Activated T-helper 2 cell treated with anti-CD3 and anti-CD28 coated beads, Interferon-gamma antibody, Interleukin-2, Interleukin-4, amounts not matched to agents 10 μg/mL and 5 μg/mL and 100 μg/mL, durations not matched to agents 14 hours and 24 hours and 36 hours (primary cell): ENCODE measurements at places on chromosomes 5 and 9.

DNA sequence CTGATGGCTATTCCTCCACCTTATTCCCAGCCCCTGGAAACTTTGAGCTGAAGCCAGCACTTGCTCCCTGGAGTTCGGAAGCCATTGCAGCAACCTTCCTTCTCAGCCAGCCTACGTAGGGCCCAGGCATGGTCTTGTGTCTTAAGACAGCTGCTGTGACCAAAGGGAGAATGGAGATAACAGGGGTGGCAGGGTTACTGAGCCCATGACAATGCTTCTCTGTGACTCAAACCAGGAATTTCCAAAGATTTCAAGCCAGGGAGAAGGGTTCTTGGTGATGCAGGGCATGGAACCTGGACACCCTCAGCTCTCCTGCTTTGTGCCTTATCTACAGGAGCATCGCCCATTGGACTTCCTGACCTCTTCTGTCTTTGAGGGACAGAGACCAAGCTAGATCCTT, 12.2 kb downstream of the SLC31A2 start:
- no peak overlapping the region for H3K4me3 ChIP-seq
- H3K27me3 ChIP-seq: no peaks in the 10 kb centered on the region
- H3K36me3 ChIP-seq: peaks cover 57% of the 10 kb centered on the region

DNA sequence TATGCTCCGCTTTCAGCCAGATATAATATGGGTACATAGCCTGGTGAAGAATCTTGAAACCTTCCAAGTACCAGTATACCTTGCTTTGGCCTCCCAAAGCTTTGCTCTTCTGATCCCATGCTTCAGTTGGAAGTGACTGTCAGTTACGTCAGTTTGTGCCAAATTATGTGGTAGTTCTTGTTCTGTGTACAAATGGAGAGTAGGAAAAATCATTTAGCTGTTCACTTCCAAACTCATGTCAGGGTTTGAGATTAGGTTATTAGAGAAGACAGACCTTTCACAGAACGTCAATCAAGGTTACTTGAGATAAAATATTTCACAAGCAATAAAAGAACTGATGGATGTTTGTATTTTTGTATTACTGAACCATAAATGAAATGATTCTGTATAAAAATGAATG, 117.2 kb downstream of the NDUFS4 start:
- H3K36me3 ChIP-seq: peaks cover 10% of the 10 kb centered on the region
- H3K27me3 ChIP-seq: no peaks in the 10 kb centered on the region
- H3K27ac ChIP-seq: no peak overlapping the region
- H3K4me1 ChIP-seq: no peaks in the 10 kb centered on the region
- no peak overlapping the region for H3K4me3 ChIP-seq

DNA sequence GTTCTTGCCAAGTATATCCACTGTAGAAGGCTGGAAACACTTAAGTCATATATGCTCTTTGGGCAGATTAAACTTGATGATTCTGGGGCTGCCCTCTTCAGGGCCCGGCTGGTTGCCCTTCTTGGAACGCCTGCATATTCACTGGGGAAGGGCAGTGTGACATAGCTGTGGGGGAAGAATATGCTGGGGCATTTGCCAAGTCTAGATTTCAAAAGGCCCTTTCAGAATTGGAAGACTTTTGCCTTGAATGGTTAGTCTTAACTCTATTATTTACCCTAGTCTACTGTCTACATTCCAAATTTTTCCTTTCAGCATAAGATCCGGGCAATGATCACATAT, 161.2 kb upstream of the PITX1 start:
- H3K27ac ChIP-seq: no peak overlapping the region
- no peaks in the 10 kb centered on the region for H3K4me1 ChIP-seq
- no peaks in the 10 kb centered on the region for H3K36me3 ChIP-seq
- peaks cover 63% of the 10 kb centered on the region for H3K27me3 ChIP-seq
- H3K4me3 ChIP-seq: no peak overlapping the region

GRCh38 chr9:134039386-134040175, 14.3 kb downstream of the BRD3OS start:
- H3K4me3 ChIP-seq: no peak overlapping the region
- H3K36me3 ChIP-seq: peaks cover 63% of the 10 kb centered on the region
- no peak overlapping the region for H3K27ac ChIP-seq
- H3K27me3 ChIP-seq: no peaks in the 10 kb centered on the region

DNA sequence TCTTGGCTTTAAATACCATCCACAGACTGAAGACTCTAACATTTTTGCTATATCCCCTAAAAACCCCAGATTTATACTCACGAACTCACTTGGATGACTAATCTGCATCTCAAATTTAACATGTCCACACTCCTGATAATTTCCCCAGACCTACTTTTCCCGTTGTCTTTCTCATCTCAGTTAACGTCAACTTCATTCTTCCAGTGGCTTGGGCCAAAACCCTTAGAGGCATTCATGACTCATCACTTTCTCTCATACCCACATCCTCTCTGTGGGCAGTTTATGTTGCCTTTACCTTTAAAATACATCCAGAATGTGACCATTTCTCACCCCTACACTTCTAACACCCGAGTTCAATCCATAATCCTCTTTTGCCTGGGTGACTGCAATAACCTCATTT, 96.7 kb downstream of the EDIL3 start:
- H3K4me1 ChIP-seq: peaks cover 10% of the 10 kb centered on the region
- no peak overlapping the region for H3K4me3 ChIP-seq
- no peaks in the 10 kb centered on the region for H3K36me3 ChIP-seq
- no peak for DNase-seq

DNA sequence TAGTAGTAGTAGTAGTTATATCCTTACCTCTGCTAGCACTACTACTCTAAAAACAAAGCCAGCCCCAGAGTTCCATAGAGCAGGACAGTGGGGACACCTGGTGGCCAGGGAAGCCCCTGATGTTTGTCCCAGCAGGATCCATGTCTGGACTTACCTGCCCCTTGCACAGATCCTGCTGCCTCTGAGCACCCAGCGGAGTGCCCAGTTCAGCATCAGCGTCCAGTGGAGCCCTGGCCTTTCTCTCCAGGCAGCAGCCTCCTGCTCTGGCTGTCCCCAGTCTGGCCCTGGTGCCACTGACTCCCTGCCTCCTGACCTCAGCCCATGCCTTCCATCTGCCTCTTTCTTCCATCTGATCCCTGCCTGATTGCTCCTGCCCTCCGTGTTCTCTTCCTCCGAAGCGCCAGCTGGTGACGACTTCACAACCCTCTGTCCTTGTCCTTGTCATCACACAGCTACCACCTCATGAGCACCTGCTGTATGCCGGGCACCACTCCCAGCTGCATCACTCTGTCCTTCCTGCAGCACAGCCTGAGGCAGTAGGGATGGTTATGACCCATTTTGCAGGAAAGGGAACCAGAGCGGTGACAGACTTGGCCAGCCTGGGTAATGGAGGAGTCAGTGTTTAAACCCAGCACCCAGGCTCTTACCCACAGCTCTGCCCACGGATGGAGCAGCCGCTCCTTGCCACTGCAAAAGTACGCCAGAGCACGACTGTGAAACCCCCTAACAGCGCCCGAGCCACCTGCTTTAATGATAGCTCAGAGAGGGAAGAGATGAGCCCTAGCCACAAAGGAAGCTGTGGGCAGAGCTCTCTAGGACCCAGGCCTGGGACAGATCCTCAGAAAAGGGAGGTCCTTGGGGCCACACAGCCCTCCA, 11.5 kb downstream of the SARDH start:
- H3K36me3 ChIP-seq: no peaks in the 10 kb centered on the region
- no peak overlapping the region for H3K27ac ChIP-seq
- peaks cover 7% of the 10 kb centered on the region for H3K4me1 ChIP-seq
- peaks cover 7% of the 10 kb centered on the region for H3K27me3 ChIP-seq
- H3K4me3 ChIP-seq: no peak overlapping the region
- DNase-seq: no peak

- no peak overlapping the region for H3K27ac ChIP-seq
- H3K36me3 ChIP-seq: no peaks in the 10 kb centered on the region
- no peaks in the 10 kb centered on the region for H3K4me1 ChIP-seq
- DNase-seq: no peak
- H3K4me3 ChIP-seq: no peak overlapping the region
- H3K27me3 ChIP-seq: no peaks in the 10 kb centered on the region
Observed at GRCh38 chr5:98624145-98624880, 149.2 kb upstream of the RGMB start.
